ENCODE measurements at places on chromosomes 16 and 17. TPM values are rescaled to one million over a fixed set of nuclear protein-coding genes. Genes with fewer than 3 reads are reported as not detected.

- no peak for DNase-seq
Observed at GRCh38 chr16:12318661-12319427, 342.3 kb downstream of the SNX29 start.

DNA sequence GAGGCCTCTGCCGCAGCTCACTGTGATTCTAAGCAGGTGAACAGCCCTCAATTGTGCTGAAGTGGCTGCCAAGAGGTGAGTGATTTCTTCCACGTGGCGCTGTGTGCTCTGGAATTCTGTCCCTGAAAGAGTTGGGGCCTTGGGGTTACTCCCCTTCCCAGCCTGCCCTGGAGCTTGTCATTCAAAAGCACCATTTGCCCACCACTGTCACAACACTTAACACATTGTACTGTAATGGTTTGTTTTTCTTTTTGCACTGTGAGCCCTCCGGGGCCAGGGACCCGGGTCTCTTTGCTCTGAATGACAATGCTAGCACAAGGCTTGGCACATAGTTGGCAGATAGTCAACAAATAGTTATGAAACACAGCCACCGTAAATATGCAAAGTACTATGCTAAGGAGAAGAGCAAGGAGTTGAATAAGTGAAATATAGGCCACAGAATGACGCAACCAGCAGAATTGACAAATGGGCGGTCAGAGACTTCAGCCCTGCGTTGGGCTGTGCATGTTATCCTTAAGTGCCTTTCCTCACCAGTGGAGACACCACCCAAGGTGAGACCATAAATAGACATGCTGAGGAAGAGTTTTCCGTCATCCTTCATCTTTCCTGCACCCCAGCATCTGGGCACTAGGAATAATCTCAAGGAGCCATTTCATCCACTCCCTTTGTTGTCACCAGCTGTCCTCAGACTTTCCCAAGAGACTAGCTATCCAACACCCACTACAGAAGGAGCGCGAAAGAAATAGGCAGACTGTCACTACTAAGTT, 112.0 kb upstream of the DNAH9 start:
- DNase-seq, result no peak

- no peak for DNase-seq
Observed at GRCh38 chr16:89006036-89006752, 29.2 kb upstream of the CBFA2T3 start.

DNA sequence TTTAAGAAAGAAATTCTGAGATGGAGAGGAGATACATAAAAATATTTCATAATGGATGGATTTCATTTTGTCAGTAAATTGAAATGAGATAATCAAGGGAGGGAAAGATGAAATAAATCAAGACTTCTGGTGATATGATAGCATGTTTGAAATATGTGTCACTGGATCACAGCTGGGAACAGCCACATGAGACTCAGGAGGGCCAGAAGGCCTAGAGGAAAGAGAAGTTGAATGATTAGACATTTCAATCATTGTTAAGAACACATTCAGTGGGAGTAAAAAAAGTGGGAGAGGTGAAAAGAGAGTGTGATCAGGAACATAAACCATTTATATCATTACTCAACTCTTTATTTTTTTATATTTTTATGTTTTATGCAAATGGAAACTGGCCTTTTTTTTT, 933.4 kb downstream of the KCNJ2 start:
- no peak for DNase-seq

DNA sequence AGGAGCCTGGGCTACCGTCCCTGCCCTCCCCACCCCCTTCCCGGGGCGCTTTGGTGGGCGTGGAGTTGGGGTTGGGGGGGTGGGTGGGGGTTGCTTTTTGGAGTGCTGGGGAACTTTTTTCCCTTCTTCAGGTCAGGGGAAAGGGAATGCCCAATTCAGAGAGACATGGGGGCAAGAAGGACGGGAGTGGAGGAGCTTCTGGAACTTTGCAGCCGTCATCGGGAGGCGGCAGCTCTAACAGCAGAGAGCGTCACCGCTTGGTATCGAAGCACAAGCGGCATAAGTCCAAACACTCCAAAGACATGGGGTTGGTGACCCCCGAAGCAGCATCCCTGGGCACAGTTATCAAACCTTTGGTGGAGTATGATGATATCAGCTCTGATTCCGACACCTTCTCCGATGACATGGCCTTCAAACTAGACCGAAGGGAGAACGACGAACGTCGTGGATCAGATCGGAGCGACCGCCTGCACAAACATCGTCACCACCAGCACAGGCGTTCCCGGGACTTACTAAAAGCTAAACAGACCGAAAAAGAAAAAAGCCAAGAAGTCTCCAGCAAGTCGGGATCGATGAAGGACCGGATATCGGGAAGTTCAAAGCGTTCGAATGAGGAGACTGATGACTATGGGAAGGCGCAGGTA, 762 bp downstream of the CDK12 start:
- no peak for DNase-seq

DNA sequence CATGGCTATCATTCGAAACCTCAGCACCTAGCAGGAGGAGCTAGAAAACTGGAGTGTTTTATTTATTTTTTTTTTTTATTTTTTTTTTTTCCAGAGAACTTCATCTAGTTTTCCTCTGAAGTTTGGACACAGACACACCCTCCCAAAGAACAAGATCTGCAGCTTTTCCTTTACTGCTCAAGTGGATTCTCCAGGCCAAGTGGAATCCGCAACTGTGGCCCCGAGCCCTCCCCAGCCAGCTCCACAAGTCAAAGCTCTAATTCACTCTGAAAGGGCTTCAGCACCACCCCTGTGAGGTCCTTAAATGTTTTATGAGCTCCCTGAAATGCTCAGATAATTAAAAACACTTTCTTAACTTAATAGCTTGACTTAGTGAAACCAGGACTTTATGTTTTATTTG, 332.1 kb upstream of the DYNLRB2 start:
- no peak for DNase-seq

DNA sequence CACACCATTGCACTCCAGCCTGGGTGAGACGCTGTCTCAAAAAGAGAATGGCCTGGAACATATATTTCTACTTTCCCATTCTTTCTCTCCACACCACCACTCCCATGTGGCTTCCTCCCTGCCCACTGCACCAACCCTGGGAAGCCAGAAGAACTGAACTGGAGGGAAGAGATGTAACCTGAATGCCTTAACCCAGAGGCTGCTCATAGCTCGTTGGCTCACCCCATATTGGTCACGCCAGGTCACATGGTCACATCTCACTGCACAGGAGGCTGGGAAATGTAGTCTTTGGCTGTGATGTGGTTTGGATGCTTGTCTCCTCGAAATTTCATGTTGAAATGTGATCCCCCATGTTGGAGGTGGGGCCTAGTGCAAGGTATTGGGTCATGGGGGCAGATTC, 5.9 kb upstream of the DNAH17 start:
- DNase-seq, result no peak

DNA sequence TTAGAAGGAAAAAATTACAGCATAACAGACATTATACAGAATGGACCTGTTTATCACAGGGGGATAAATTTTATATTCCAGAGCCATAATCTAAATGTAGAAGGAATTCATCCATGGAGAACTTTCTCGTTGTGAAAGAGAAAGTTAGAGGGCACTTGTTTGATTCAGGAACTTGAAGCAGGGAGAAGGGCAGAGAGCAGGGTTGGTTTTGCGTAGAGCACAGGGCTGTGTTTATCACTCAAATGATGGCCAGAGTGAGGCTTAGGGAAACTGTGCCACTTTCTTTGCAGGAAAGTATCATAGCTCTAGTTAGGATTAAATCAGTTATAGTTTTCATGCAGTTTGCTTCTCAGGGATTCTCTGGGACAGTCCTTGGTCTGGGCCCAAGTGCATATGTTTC, 29.1 kb upstream of the MED13 start:
- DNase-seq, result no peak

GRCh38 chr16:57069635-57070370, 22.6 kb upstream of the CPNE2 start:
- DNase-seq, result no peak

DNA sequence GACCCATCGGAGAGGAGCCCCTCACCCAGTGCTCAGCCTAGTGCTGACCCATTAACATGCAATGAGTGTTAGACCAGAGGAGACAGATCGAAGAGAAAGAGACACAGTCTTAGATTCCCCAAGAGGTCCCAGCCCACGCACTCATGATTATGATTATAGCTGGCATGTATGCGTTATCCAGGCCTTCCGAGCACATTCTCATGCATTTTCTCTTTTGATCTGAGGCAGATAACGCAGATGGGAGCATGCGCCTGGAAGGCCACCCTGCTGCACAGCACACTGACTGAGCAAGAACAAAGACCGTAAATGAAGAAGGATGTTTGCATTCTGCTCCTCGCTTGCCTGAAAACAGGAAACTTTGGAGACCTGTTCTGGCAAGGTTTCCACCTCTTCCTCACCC, 232.7 kb downstream of the SOX9 start:
- no peak for DNase-seq

- DNase-seq, result no peak
Observed at GRCh38 chr17:29612404-29613280, 10.1 kb downstream of the CORO6 start.

- DNase-seq, result no peak
Observed at GRCh38 chr16:24203675-24204074, 52.5 kb upstream of the CACNG3 start.

DNA sequence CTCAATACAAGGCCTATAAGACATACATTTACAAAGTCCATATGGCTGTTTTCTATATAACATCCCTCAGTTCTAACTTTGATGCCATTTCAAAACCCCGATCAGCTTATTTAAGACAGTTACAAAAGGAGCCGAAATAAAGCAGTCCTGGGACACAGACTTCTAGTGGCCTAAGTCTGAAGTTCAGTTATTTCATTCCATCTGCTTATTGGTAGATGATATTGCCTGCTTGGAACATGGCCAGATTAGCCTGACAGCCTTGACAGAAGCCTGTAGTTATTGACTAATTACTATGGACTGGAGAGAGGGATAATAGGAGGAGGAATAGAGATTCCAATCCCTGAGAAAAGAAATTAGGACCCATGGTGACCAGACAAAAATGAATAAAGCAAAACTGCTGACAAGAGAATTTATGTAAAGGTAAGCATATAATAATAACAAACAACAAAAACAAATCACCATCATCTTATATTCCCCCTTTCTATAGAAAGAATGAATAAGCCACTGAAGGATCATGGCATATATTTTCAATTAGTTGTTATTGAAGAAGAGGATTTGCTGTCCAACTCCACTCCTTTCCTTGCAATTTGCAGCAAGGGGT, 206.3 kb upstream of the TOM1L1 start:
- no peak for DNase-seq

The ADCY7 gene
- total RNA-seq, result 1.9 TPM

The TSPAN10 gene
- 0.87 TPM for total RNA-seq

The TBC1D3K gene
- total RNA-seq, result not detected

The CRYBA1 gene
- not detected for total RNA-seq

The TEX14 gene
- total RNA-seq, result 0.03 TPM

The GSE1 gene
- 32.2 TPM for total RNA-seq

The MRC2 gene
- total RNA-seq, result 25.4 TPM

The ALOX15 gene
- not detected for total RNA-seq

The ZG16 gene
- 1.4 TPM for total RNA-seq

The TBC1D3H gene
- total RNA-seq, result not detected

The TMEM235 gene
- not detected for total RNA-seq

The TP53TG3E gene
- total RNA-seq, result not detected

All from pancreas (tissue), 10 donors.